Stimulated activated CD4-positive, alpha-beta T cell treated with anti-CD3 and anti-CD28 coated beads, TNF-alpha, amount 100 ng/mL, for 4 hours (primary cell): ENCODE measurements at places on chromosomes 1 and 21.

GRCh38 chr1:165610866-165611265 is 20.2 kb upstream of the MGST3 start:
- DNase-seq = no peak

DNA sequence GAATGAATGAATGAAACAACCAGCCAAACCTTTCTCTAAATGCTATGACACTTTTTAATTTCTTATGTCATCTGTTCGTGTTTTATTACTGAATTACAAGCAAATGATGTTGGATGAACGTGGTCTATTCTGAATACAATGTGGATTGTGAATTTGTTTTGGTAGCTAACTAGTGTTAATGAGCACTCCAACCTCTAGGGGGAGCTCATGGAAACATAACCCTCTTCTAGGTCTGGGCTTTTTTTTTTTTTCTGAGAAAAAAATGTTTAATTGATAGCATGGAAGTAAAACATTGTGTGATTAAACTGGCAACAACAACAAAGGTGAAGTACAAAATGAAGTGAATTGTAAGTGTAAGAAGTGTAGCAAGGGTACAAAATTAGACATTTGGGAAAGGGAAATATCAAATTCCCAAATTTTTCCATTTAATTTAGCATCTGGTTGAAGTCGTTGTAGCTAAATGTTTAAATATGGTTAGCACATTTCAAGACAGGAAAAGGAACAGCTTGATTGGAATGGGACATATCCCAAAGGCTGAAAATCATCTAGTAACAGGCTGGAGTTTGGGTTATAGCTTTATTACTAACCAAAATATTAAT is 42.6 kb upstream of the PTGS2 start:
- DNase-seq = no peak

GRCh38 chr1:212689758-212690529 is 9.7 kb downstream of the BATF3 start:
- no peak for DNase-seq

DNA sequence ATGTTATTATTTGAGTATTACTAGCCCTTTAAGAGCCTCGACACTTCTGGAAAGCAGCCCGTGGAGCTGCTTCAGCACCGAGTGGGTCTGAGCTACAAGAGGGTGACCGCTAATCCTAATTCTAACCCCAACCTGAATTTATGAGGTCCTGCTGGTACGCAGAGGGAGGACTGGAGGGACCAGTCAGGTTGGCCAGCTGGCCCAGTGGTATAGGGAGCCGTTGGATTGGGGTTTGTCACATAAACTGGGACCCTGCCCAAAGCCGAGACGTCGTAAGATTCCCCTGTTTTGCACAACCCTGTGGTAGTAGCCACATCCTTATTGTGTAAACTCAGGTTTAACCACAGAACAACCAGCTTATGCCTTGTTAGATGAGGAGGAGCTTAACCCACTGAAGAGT is 60.8 kb upstream of the F3 start:
- no peak for DNase-seq

- no peak for DNase-seq
Measured at GRCh38 chr1:234774971-234775370, 165.0 kb upstream of the IRF2BP2 start.

DNA sequence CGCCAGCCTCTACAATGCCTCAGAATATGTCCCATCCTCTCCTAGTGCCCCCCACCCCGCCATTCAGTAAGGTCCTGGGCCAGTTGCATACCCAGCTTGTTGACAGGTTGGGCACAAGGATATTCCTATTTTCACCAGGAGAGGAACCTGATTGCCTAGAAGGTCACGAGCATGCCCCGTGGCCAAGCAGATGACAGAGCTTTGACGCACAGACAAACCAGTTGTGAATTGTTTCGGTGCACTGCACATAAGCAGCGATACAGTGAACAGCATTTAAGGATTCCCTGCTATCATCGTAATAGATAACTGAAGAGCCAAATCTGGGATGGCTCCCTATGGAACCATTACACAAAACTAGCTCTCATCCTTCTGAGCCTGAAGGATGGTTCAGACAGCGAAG is 3.4 kb downstream of the LELP1 start:
- DNase-seq = no peak

DNA sequence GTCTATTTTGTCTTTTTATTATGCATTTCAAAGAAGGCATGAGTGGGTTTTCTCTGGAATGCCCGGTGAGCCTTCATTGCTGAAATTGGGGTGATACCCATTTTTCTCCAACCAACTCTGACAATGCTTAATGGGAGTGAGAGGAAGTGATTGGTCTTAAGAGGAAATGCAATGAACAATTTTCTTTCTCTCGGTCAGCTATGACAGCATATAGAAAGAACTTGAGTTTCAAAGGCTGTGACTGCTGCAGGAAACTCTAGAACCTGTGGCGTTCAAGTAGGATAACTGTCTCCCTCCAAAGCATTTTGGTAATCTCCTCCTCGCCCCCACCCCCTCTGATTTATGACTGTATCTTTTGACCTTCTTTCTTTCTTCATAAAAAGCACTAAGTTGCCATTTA is 155.9 kb downstream of the LYPLAL1 start:
- no peak for DNase-seq

- no peak for DNase-seq
Measured at GRCh38 chr1:234261545-234261944, 111.7 kb upstream of the COA6 start.

GRCh38 chr1:248697907-248698306 is 4.7 kb downstream of the OR14I1 start:
- no peak for DNase-seq
